Bronchial epithelial cell (primary cell): ENCODE measurements at places on chromosomes 7 and 10. TPM values are rescaled to one million over a fixed set of nuclear protein-coding genes. Genes with fewer than 3 reads are reported as not detected.

The OR6V1 gene
- total RNA-seq = not detected in 2 replicates

GRCh38 chr10:52563360-52563759 is 209.2 kb downstream of the MBL2 start:
- no peak for DNase-seq

The SLC16A12 gene
- total RNA-seq = not detected in 2 replicates

DNA sequence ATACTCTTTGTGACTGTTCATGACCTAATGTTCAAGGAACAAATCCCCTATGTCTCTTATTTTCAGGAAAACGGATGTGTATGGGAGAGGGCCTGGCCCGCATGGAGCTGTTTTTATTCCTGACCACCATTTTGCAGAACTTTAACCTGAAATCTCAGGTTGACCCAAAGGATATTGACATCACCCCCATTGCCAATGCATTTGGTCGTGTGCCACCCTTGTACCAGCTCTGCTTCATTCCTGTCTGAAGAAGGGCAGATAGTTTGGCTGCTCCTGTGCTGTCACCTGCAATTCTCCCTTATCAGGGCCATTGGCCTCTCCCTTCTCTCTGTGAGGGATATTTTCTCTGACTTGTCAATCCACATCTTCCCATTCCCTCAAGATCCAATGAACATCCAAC is 27.3 kb upstream of the CYP2C19 start:
- DNase-seq = no peak

GRCh38 chr10:61989995-61990760 is 88.7 kb downstream of the ARID5B start:
- DNase-seq = no peak
